ENCODE measurements at places on chromosomes 6 and 20.

DNA sequence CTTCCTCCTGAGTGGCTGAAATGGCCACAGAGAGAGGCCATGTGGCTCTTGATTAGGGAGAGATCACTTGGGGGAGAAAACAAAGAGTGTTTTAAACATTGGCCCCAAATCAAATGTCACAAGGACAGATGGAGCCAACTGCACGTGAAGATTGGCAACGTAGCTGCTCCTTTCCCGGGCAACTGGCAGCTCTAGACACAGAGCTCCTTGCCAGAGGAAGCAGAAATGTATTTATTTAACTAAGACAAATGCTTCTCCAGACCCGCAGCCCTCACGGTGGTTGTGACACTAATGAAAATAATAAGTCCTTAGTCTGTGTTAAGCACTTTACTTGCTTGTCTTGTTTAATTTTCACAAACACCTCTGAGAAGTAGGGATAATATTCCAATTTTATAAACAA, 49.6 kb upstream of the DSN1 start:
- no peak for DNase-seq

GRCh38 chr6:37544530-37544929, 44.8 kb upstream of the CCDC167 start:
- DNase-seq: no peak

GRCh38 chr20:52305024-52305645, 113.6 kb upstream of the ZFP64 start:
- no peak for DNase-seq

- no peak for DNase-seq
Measured at GRCh38 chr6:82442061-82442719, 78.6 kb downstream of the TPBG start.
